Skin of body (tissue), 3 donors: ENCODE measurements at places on chromosomes 13 and 19. TPM values are rescaled to one million over a fixed set of nuclear protein-coding genes. Genes with fewer than 3 reads are reported as not detected.
A peak's percentile ranks its signal among the peaks of the same experiment; 100 is the strongest.

The LGALS4 gene
- 1.3 TPM for total RNA-seq

The DHDH gene
- not detected for total RNA-seq

- DNase-seq = no peak
These were observed 757 bp downstream of the WIZ start for GRCh38 chr19:15448778-15449619.

- DNase-seq = peak; percentile 15
These were observed 416.5 kb downstream of the EFNB2 start for GRCh38 chr13:106118996-106119395.

GRCh38 chr19:38149661-38150061 is 74.4 kb downstream of the DPF1 start:
- DNase-seq = no peak

- no peak for DNase-seq
These were observed 138.5 kb upstream of the DACH1 start for GRCh38 chr13:72005455-72005854.

GRCh38 chr13:27975564-27976361 is 6.6 kb upstream of the CDX2 start:
- DNase-seq = no peak

DNA sequence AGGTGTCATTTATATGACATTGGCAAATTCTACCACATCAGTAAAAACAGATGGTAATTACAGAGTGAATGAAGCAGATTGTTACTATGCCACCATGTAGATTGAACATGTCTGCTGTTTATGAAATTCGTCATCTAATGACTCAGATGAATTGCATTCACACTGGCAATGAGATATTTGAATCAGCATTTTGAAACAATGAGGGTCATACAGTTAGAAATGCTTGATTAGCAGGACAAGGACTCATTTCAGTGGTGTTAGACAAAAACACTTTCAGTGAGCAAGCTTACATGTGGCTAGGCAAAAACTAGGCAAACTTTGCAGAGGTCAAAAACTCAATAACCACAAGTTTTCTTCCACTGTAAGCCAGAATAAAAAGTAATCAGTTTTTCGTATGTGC is 1165.0 kb downstream of the SLITRK1 start:
- DNase-seq = no peak

- no peak for DNase-seq
These were observed 55.9 kb downstream of the COL4A2 start for GRCh38 chr13:110363010-110363409.
